ENCODE measurements at places on chromosomes 16 and 17. TPM values are rescaled to one million over a fixed set of nuclear protein-coding genes. Genes with fewer than 3 reads are reported as not detected.
A peak's percentile ranks its signal among the peaks of the same experiment; 100 is the strongest.

DNA sequence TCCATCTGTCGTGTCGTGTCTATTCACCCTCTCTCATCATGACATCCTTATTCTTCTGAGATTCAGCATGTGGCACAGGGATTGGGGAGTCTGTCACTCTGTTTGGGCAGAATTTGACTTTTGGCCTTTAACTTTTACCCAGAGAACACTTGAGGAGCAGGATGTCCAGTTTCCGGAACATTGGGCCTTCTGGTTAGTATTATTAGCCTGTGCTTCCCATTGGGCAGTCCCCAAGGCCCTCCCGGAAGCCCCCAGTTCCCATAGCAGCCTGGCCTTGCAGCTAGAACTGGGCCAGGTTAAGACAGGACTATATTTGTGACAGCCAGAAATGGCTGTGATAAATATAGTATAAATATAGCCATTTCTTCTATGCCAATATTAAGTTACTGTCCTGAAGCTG, 9.6 kb downstream of the SCN4A start:
- H3K36me3 ChIP-seq = no peaks in the 10 kb centered on the region
- H3K4me3 ChIP-seq = no peak overlapping the region
- H3K27me3 ChIP-seq = no peaks in the 10 kb centered on the region
- peaks cover 10% of the 10 kb centered on the region for H3K4me1 ChIP-seq
- no peak for DNase-seq

DNA sequence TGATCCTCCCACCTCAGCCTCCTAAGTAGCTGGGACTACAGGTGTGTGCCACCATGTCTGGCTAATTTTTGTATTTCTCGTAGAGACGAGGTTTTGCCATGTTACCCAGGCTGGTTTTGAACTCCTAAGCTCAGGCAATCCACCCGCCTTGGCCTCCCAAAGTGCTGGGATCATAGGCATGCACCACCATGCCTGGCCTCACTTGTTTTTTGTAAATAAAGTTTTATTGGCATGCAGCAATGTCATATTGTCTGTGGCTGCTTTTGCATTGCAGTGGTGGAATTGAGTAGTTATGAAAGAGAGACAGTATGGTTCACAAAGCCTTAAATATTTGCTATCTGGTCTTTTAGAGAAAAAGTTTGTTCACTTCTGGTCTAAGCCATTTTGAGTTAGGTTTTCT, 124.7 kb downstream of the PRKCA start:
- DNase-seq = no peak
- no peaks in the 10 kb centered on the region for H3K36me3 ChIP-seq
- no peak overlapping the region for H3K4me3 ChIP-seq
- no peaks in the 10 kb centered on the region for H3K27me3 ChIP-seq
- H3K4me1 ChIP-seq = peaks cover 5% of the 10 kb centered on the region
- H3K27ac ChIP-seq = no peak overlapping the region

DNA sequence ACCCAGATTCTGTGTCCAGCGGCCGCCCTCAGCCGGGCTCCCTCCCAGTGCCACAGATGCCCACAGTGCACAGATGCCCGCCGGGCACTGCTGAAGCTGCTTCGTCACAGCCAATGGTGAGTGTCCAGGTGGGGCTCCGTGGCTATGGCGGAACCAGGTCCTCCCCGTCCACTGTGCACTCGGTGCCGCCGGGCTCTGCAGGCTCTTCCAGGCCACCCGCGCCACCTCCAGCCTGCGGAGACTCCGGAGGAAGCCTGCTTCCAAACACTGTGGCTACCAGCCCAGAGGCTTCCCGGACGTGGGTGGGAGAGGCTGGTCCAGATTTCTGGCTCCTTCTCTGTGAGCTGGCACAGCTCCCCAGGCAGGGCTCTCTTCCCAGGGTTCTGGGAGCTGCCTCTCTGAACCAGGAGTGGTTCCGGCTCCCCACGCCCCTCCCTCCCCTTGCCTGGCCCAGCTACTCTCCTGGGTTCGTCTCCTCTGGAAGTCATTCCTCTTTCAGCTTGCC, 2.8 kb upstream of the PYCR1 start:
- H3K4me1 ChIP-seq = peaks cover 29% of the 10 kb centered on the region
- no peak overlapping the region for H3K27ac ChIP-seq
- H3K36me3 ChIP-seq = no peaks in the 10 kb centered on the region
- no peak overlapping the region for H3K4me3 ChIP-seq

- no peaks in the 10 kb centered on the region for H3K27me3 ChIP-seq
- no peak overlapping the region for H3K27ac ChIP-seq
- peak; percentile 48 for DNase-seq
- H3K36me3 ChIP-seq = no peaks in the 10 kb centered on the region
- H3K4me1 ChIP-seq = peaks cover 40% of the 10 kb centered on the region
- no peak overlapping the region for H3K4me3 ChIP-seq
These were observed 3.4 kb upstream of the PPP1R9B start for GRCh38 chr17:50153650-50154575.

DNA sequence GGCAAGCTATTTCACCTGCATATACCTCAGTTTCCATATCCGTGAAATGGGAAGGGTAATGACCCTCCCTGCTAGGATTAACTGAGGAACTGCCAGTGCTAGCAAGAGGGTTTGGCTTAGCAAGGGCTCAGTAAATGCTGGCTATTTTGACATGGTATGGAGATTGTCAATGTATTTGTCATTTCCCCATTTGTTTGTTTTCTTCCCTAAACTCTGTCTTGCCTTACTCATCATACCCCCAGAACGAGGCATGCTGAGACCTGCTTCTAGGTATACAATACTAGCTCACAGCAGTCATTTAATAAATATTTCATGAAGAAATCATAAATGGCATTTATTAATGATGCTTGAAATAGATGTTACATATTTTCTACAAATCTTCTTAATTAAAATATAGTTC, 124.0 kb downstream of the DYNLRB2 start:
- H3K27ac ChIP-seq = no peak overlapping the region
- H3K36me3 ChIP-seq = no peaks in the 10 kb centered on the region
- no peaks in the 10 kb centered on the region for H3K4me1 ChIP-seq
- H3K27me3 ChIP-seq = no peaks in the 10 kb centered on the region

Gene YBX2
- total RNA-seq = 1.3 TPM

Gene AIPL1
- total RNA-seq = not detected

Gene CCL8
- total RNA-seq = not detected

Measured in body of pancreas (tissue), 4 donors.